ENCODE measurements at places on chromosomes 3 and 15.

DNA sequence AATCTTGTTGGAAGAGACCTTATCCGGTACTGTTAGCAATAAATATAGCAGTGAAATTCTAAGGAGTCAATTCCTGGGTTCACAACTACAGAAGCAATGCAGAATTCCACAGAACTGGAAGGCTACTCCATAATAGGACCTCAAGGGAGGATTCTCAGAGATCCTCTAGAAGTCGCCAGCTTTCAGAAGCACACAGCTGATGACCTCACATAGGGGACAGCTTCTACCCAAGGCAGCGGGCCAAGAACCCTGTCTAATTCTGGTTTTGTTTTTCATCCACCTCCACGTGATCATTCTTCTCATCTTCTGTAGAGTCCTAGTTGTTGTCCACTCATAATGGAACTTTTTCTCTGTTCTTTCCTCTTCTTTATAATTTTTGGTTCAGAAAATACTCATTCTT lies 99.4 kb downstream of the ERC2 start:
- no peak for DNase-seq

GRCh38 chr3:20039765-20040547 lies at the start of gene KAT2B:
TSS of gene KAT2B (plus strand) at chr3:20040446. CDS start at chr3:20040478, 32 bp downstream.
- DNase-seq = no peak

DNA sequence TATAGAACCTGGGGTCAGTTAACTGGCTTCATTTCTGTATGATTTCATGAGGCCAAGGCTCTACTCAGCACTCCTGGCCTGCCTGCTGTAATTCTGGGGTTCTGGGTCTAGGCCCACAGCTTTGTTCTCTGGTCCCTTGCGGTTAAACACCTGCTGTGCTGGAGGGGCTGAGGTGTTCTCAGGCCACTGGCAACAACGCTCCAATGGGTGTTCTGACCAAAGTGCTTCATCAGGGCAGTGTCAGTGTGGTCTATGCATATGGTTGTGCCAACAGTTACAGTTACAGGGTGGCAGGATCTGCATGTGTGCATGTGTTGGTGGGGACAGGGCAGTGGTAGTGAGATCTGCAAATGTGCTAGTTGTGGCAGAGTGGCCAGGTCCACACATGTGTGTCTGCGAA lies 64.1 kb upstream of the GMNC start:
- no peak for DNase-seq

DNA sequence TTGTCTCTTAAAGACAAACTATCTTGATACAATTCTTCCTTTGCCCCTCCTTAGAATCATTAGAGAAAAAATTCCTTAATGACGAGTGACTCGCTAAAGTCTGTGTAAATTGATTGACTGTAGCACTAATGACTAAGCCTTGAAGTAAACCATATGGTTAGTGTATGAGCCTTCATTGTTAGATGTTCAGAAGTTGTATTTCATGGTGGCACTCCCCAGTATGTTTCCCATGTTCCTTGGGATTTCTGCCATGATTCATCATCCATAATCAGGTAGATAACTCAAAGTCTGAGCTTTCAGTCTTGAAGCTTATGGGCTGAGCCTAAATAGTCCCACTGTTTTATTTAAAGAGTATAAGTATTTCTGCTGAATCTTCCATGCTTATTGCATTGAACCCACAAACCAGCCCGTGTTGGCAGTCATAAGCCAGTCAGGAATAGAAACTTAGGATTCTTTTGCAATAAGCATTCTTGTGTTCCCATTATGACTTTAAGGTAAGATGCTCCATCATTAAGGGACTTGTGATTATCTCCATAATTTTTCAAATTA lies 371.2 kb upstream of the RARB start:
- DNase-seq = no peak

DNA sequence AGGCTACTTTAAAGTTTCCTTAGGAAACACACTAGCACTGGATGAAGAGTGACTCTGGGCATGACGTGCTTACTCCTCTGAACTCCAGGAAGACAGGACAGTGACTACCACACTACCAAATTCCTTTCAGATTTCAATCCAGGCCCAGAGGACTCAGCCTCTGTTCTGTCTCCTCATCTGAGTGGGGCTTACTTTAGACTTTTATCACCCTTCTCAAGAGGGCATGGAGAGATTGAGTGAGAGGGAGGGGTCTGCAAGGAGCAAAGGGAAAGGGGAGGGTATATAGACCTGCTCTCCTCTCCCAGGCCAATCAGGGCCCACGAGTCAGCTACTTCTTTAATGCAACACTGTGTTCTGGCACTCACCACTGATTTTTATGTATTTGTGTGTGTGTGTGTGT lies 29.4 kb upstream of the RSL24D1 start:
- DNase-seq = no peak

DNA sequence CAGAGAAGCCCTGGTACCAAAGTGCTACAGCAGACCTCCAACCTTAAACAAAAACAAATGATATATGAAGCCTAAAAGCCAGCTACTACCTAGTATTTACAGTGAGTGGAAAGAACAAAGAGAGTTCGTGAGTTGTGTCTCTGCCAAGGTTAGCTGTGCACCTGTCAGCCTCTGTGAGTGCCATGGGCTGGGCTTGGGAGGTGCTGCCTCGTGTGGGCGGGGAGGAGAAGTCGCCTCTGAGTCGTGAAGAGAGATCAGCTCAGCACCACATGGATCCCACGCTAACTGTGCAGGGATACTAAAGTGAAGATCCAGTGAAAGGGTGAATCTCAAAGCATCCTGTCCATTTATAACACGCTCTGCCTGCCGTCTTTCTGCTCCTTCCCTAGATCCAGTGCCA lies 101.9 kb downstream of the CHDH start:
- no peak for DNase-seq

- DNase-seq = peak; percentile 36
Measured at GRCh38 chr3:4418156-4418555, 48.9 kb downstream of the SUMF1 start.

DNA sequence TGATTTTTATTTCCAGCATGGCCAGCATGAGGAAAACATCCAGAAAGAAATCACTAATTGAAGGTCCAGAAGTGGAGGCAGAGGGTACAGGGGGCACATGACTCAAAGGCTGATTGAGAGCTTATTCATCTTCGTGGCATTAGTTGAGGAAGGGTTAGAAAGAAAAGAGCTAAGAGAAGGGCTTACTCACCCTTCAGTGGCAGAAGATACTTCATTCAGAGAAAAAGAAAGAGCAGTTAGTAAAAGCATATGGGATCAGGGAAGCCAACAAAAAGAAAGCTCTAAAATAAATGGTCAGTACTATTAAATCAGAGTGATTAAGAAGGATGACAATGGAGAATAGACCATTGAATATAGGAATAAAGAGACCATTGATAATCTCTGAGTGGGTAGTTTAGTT lies 25.2 kb downstream of the GAP43 start:
- peak; percentile 21 for DNase-seq

GRCh38 chr3:53730576-53730975 lies 115.6 kb downstream of the CHDH start:
- DNase-seq = no peak
